Left ventricle myocardium inferior (tissue), 1 donor: ENCODE measurements at places on chromosomes 4 and X. TPM values are rescaled to one million over a fixed set of nuclear protein-coding genes. Genes with fewer than 3 reads are reported as not detected.

GRCh38 chr4:122759639-122760310 lies 27.3 kb downstream of the BBS12 start:
- no peak for DNase-seq

DNA sequence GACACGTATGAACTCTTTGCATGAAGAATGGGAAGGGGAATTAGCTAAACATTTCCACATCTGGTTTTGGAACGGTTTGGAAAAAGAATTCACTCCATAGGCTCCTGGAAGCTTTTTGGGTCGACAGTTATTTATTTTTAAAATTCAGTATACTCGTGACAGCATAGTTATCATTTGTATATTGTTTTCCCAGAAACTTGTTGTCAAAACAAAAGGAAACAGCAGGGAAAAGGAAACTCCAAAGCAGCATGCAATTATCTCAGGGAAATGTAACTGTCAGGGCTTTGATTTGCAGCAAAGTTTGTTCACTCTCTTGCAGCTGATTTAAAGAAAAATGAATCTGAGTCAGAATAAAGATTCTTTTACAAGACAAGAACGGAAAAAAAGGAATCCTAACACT lies 86.5 kb downstream of the PLAC1 start:
- DNase-seq: no peak

DNA sequence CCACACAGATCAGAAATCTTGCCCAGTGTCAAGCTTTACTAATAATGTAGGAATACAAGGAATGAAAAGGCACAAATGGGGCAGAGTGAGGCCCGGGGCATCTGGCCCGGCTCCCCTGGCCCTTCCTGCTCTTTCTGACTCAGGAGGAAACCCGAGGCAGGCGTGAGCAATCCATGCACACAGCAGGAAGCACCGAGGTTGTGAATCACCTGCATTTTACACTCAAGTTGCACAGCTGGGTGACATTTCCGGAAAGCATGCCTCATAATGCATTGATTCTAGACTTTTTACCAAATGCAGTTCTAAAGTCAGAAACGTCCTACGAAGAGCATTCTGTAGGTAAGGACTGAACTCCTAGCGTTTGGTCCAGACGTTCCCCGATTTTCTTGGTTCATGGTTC lies 38.9 kb downstream of the PRIMPOL start:
- DNase-seq: no peak

DNA sequence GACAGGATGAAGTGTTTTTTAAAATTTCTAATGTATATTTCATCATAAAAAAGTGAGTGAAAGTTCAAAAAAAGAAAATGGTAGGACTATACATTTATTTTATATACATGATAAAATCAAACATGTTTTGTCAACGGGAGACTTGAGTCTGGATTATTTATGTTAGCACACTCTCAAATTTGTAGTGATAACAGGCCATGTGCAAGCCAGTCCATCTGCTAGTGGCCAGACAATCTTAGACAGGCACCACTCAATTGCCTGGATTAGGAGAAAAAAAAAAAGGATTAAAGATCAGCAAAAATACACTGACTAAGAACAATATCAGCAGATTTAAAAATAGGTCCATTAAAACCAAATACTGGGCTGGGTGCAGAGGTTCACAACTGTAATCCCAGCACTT lies 71.9 kb downstream of the KCNIP4 start:
- DNase-seq: no peak

GRCh38 chrX:77788050-77788449 lies 2.0 kb upstream of the ATRX start:
- DNase-seq: no peak

GRCh38 chr4:107018344-107018735 lies 17.8 kb downstream of the DKK2 start:
- no peak for DNase-seq

- no peak for DNase-seq
Observed at GRCh38 chr4:129335276-129335675, 239.3 kb downstream of the C4orf33 start.

DNA sequence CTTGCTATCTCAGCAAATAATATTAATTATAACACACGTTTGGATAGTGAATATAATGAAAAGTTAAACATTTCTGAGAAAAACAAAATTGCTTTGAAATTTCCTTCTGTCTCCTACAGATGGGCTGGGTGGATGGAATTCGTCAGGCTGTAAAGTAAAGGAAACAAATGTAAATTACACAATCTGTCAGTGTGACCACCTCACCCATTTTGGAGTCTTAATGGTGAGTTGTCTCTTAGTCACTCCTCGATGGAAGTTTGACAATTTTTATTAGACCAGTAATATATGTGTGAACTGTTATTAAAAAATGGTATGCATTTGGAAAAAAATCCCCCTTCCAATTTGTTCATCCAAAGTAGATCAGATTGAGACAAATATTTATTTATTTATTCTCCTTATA lies 92.5 kb upstream of the BRS3 start:
- DNase-seq: no peak

DNA sequence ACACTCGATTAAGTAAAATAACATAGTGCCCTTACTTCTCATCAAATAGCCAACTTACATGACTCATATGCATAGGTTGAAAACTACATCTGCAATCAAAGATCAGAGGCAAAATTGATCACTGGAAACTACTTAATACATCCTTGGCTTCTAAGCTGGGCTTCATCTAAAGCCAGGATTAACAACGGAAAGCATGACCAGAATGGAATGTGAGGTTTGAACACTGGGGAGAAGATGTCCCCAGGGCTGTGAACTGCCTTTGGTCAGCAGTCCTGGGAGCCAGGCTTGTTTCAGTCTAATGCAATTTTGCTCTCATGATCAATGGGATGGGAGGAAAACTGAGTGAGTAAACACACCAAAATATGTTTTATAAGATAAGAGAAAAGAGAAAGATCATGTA lies 192.5 kb upstream of the TTC29 start:
- no peak for DNase-seq

GRCh38 chr4:147816382-147817254 lies 84.7 kb downstream of the ARHGAP10 start:
- no peak for DNase-seq

DNA sequence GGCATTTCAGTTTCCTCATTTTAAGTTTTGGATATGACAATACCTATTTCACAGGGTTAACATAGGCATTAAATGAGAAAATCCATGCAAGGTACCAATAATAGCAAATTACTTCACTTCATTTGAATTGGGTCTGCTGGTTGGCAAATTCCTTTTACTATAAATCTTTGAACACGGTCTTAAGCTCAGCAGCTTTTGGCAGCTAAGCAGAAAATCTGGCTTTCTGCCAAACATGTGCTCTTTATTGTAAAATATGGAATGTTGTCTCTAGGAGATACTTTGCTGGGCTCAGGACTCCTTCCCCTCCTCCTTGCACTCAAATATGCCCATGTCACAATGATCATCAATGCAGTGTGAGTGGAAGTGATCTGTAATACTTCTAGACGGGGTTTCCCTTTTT lies 16.8 kb upstream of the DMP1 start:
- no peak for DNase-seq

DNA sequence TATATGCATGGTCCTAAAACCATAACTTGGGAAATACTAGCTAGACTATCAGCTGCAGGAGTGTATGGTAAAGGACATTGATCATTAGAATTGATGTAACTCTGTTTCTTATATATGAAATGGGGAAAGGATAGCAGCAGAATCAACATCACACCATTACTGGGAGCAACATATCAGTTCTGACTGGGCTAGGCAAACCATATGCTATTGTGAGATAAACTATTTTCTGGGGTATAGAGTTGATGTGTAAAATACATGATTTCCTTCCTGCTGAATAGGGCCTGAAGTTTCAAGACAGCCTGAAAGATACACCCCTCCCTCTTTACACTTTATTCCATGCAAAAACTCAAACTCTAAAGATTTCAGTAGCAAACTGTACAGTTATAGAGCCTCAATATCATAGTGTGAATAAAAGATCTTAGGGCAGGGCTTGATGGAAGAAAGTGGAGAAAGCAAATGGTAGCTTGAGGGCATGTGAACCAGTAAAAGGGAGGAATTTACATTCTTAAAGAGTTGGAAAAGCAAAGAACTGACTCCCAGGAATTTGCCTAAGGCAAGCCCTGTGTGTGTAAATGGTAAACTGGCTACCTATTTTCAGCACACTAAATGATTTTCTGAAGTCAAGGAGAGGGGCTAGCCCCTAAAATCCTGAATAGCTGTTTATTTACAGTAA lies 404.1 kb downstream of the MAPK10 start:
- DNase-seq: no peak

GRCh38 chr4:144647095-144647561 lies 1.2 kb downstream of the HHIP start:
- DNase-seq: no peak

DNA sequence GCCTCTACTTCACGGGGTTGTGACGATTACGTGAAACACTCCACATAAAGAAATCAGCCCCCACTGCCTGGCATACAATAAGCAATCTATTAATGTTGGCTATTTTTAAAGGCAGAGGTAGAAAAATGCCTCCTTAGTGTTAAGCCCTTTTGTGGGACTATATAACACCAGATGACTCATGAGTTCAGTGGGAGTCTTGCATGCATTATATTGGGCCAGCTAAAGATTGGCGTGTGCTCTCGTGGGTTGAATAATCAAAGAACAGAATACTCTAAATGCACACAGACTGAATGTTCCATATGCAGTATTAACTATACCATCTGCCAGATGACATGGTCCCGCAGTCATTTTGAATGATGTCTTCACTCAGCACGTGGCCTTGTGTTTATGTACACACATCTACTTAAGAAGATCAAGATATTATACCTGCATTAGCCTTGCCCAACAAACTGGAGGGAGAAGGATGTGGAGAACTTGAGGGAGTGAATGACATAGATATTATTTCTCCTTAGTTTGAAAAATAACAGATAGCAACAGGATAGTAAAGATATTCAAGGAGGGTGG lies 85.0 kb upstream of the MYOZ2 start:
- DNase-seq: no peak

GRCh38 chr4:165203541-165204461 lies 3.6 kb upstream of the KLHL2 start:
- no peak for DNase-seq

GRCh38 chr4:39330353-39330752 lies 35.8 kb downstream of the RFC1 start:
- DNase-seq: no peak

DNA sequence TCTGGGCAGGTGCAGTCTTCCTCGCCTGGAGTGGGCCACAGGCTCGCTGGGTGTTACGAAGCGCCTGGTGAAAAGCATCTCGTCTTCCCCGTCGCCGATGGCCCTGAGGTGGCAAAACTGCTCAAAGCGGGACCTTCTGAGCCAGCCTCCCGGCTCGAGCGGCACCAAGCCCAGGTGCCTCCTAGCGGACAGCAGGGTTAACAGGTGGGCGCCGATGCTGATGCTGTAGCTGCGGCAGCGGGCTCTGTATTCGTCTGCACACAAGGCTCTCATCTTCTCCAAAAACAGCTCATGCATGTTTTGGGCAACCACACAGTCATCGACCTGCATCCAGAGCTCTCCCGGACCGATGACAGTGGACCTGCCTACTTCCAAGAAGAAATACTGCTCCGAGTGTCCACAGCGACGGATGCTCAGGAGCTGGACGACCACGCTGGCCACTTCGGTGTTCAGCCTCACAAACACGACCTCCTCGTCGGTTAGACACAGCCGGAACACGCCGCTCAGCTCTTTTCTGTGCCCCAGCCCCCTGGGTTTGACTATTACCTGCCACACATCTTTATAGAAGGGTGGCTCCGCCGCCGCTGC lies 1.2 kb downstream of the IRS4 start:
- no peak for DNase-seq

DNA sequence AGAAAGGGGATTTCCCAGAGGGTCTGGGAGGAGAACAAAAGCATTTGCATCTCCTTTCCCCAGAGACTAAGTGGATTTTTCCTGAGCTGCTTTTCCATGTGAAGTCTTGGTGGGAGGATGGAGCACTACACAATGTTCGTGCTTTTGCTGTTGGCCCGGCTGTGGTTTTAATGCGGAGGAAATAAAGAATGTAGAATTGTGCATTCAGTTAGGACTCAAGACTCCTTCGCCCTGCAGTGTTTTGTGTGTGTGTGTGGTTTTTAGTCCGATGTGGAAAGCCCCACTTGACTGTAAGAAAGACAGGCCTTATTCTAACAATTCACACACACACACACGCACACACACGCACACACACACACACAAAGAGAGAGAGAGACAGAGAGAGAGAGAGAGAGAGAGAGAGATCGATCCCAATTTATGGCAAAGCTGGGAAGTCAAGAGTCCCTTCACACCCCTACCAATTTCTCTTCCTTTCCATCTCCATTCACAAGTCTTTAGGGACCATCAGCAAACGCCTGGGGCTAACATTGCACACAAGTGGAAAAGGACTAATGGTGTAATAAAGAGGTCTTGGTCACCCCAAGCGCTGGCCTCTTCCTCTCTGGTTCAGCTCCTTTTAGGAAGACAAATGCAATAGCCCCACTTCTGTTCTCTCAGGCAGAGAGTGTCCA lies 44.2 kb downstream of the CLDN34 start:
- DNase-seq: no peak

DNA sequence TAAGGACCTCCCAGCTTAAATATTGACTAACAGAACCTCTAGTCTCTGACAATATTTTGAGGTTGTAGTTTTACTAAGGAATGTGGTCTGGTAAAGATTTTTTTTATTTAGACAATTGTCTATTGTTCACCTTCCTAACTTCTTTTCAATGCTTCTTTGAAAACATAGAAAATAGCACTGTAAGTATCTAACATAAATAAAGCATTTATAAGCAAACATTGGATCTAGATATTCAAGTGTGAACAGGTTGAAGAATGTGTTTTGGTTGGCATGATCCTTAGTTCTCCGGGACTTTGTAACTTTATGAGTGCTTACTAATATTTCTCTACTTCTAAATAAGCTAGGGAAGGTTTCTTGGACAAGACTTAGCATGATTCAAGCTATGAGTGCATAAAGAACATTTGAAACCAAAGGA lies 285.4 kb upstream of the ARSJ start:
- no peak for DNase-seq

The SLC38A5 gene
- total RNA-seq: 0.71 TPM

The SASH3 gene
- total RNA-seq: 2.2 TPM

The SPATA4 gene
- 0.55 TPM for total RNA-seq

The SPANXD gene
- total RNA-seq: not detected

The VCX3B gene
- not detected for total RNA-seq

The TIMM17B gene
- 76.1 TPM for total RNA-seq

The CLDN22 gene
- not detected for total RNA-seq

The RAI2 gene
- 23.6 TPM for total RNA-seq

The ERVMER34-1 gene
- 3.9 TPM for total RNA-seq

The UGT2A1 gene
- total RNA-seq: not detected

The GNRHR gene
- total RNA-seq: not detected

The FAM9A gene
- total RNA-seq: not detected

The SNCA gene
- total RNA-seq: 7.0 TPM
